CD4-positive, alpha-beta T cell treated with Interleukin-17A for 4 hours (primary cell): ENCODE measurements at places on chromosomes 3 and 15.

DNA sequence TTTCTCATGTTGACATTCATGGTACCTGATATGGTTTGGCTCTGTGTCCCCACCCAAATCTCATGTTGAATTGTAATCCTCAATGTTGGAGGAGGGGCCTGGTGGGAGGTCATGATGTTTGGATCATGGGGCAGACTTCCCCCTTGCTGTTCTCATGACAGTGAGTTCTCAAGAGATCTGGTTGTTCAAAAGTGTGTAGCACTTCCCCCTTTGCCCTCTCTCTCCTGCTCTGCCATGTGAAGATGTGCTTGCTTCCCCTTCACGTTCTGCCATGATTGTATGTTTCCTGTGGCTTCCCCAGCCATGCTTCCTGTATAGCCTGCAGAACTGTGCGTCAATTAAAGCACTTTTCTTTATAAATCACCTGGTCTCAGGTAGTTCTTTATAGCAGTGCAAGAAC, 3.3 kb upstream of the UBL7 start:
- DNase-seq, result no peak

DNA sequence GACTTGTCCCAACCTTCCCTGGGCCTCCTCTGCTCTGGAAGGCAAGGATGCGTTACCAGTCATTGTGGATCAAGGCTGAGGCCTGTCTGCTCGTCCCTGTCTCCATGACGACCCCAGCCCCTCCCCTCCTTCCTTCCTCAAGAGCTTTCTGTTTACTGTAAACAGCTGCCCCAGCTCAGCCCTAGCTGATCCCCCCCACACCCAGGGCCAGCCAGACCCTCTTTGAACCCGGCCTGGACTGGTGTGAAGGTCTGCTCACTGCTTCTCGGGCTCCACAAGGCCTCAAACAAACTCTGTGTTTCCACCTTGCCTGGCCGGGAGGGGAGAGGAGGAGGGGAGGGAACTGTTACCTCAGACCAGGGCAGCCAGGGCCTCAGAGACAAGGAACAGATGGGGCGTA, 16.9 kb downstream of the VPS18 start:
- DNase-seq, result no peak

DNA sequence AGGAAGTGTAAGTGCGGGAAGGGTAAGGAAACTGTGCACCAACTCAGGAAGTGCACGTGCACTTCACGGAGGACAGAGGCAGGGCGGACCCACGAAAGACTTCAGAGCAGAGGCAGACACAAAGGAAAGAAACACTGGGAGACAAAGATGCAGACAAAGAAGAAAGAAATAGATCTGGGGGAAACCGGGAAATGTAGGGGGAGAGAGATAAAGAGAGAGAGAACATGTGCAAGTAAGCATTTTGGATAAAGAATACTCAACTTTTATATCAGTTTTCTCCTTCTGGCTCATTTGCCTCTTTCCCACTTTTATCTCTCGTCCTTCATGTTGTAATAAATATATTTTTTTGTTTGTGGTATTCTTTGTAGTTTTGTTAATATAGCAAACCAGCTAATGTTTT, 204.2 kb downstream of the WDR72 start:
- no peak for DNase-seq

GRCh38 chr3:27681249-27681748, 40.8 kb downstream of the EOMES start:
- DNase-seq, result peak; percentile 65

GRCh38 chr3:22734756-22735155, 468.4 kb upstream of the UBE2E2 start:
- DNase-seq, result no peak

GRCh38 chr3:58640700-58641372, 25.7 kb downstream of the FAM3D start:
- peak; percentile 53 for DNase-seq

DNA sequence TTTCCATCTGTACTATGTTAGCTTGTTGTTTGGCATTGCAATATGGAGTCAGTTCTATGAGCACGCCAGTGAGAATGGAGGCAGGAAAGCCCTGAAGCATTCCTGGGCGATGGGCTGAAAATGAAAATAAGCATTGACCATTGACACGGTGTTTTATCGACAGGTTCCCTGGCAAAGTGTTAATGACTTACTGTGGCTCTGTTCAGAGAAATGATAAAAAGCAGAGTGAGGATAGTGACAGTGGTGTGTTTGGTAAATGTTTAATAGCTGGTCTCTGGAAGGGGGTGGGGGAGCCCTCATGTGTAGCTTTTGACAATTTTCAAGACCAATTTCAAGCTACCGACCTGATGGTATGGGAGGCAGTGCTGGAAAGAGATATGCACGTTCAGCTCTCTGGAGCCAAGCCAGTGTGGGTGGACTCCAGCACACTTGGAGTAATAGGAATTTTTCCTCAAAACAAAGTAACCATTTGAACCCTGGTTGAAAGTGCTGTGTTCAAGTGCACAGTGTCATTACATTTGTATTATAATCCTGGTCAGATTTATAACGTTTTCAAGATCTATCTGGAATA, 341.7 kb upstream of the ROBO2 start:
- DNase-seq, result no peak

- no peak for DNase-seq
These were observed 17.7 kb upstream of the FGD5 start for GRCh38 chr3:14801031-14801430.

- no peak for DNase-seq
These were observed 28.1 kb upstream of the CTDSPL start for GRCh38 chr3:37833302-37834186.

GRCh38 chr15:27878841-27879240, 220.3 kb downstream of the OCA2 start:
- DNase-seq, result no peak

DNA sequence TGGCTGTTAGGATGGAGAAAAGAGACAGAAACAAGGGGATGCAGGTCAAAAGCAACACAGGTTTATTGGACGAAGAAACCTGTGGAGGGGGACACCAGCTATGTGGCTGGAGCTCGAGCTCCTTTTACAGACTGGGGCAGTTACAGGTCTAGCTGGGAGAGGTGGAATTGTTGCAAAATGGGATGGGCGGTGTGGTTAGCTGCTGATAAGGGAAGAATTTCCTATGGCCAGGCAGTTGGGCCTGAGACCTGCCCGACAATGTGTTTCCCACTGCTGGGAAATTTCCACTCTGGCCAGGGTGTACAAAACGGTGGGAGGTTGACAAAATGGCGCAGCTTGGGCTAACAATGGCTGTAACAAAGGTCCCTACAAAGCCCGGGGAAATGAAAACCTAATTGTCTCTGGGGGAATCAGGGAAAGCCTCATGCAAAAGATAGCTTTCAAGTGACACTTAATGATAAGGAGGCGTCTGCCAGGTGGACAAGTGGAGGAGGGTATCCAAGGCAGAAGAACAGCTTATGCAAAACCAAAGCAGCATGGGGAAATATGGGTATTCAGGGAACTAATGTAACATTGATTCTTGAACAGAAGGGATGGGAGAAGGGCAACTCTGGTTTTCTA, 137.4 kb upstream of the SGO1 start:
- DNase-seq, result no peak

GRCh38 chr3:79018671-79019136, 749.1 kb downstream of the ROBO1 start:
- no peak for DNase-seq

DNA sequence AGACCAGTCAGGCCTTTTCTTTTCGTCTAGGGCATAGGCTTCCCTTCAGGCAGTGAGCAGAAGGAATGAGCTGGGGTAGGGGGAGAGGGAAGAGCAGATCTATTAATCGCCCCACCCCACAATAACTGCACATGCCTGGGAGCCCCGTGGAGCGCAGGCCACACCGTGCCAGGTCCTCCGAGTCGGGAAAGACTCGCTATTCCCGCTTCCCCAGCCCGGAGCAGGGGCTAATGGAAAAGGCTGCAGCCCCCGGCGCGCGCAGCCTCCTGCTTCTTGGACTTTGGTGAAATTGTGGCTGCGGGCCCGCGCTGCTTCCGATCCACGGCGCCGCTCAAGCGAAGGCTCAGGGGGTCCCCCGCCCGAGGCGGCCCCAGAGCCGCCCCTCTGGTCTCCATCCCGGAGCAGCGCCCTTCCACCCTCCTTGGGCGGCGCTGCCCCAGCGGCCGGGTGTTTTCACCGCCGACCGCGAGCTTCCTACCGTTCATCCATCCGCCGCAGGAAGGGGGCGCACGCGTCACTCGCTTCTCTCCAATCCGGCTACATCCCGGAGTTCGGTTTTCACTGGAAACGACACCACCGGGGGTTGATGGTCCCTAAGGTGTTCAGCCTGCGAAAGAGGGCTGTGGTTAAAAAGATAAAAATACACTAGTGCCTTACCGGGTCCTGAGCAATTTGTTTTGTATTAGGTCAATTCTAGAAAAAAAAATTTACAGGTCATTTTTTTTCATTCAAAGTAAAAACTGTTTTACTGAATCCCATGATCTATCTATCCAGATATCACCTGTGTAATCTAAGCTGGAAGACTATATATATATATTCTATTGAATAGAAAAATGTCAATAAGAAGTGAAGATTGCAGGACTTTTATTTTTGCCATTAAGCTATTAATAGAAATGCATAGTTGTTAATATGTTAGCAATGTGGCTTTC, 4.4 kb upstream of the SYNM start:
- DNase-seq, result peak; percentile 54

- no peak for DNase-seq
These were observed 211.3 kb downstream of the TBC1D2B start for GRCh38 chr15:77866186-77866585.

DNA sequence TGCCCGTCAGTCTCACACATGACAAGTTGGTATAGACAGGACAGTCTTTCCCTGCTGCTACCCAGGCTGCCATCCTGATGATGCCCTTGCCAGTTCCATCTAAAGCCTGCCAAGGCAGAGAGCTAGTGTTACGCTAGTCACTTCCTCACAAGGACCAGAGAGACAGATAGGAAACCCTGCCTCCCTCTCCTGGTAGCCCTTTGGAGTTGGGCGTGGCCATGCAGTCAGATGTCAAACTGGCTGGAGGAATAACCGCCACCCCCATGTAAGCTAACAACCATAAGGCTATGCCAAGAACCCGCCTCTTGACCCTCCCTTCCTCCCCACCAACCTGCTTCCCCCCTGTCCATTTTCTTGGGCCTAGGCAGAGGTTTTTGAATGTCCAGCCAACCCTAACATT, 2.8 kb downstream of the TMEM115 start:
- no peak for DNase-seq

- DNase-seq, result no peak
These were observed 54.6 kb downstream of the SENP7 start for GRCh38 chr3:101458387-101458786.

- no peak for DNase-seq
These were observed 2.7 kb downstream of the CERS3 start for GRCh38 chr15:100526027-100526481.

- no peak for DNase-seq
These were observed 18.6 kb downstream of the CRYGS start for GRCh38 chr3:186525369-186526255.

DNA sequence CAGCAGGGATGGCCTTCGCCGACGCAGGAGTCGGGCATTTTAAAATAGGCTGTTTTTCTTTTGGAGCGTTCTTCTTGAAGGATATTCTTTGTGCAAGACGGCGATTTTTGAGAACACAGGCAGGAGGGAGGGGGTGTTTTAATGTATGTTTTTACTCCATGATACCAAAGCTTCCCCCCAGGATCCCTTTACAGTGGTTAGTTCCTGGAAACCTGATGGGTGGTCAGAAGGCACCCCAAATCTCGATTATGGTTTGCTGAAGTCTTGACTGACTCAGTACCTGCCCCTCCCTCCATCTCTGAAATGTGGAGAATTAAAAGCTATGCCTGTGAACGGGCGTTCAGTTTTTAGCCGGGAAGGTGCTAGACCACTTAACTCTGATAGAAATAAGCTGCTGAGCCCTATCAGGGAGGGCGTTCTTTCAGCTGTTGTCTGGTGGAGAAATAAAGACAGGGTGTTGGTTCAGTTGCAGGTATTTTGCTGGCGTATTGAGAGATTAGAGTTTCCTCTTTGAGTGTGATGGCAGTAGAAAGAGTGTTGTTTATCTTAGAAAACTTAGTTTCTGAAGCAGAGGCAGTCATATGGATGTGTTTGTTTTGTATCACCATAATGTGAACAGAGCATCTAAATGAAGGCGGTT, 3.4 kb downstream of the IGF1R start:
- DNase-seq, result peak; percentile 16

DNA sequence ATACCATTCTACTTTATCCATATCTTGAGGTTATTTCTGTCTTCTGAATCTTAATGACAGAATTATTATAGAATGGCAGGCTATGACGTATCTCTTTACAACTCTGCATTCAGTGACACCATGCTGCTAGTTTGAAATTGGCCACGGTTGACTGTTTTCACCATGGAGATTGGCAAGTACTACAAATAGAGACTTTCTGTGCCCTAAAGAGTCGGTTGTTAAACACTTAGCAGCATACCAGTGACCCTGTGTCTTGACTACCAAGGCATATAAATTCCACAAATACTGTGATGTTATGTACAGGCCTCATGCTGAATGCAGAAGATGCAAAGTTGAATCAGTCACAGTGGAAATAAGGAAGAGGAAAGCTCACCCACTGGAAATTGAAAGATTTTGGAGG, 67.0 kb upstream of the CADPS start:
- DNase-seq, result no peak

DNA sequence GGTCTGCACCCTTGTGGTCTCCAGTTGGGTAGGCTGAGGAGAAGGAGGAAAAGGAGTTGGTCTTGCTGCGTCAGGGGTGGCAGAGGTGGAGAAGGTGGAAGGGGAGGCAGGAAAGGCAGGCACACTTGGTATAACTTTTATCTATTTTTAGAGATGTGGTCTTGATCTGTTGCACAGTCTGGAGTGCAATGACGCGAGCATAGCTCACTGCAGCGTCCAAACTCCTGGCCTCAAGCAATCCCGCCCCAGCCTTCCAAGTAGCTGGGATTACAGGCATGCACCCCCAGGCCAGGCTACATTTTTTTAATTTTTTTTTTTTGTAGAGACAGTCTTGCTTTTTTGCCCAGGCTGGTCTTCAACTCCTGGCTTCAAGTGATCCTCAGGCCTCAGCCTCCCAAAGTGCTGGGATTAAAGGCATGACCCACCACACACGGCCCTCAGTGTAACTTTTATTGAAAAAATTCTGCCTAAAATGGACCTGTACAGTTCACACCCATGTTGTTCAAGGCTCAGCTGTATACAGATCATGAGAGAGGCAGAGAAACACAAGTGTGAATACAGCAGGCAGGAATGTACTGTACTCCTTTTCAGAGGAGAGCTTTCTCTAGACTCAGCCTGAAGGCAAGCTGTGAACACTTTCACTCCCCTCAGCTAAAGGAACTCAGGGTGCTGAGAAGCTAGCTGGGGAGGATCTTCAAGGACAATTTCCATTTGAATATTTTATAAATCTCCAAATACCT, 2.1 kb upstream of the RHOV start:
- DNase-seq, result no peak
